ENCODE measurements at places on chromosomes 5 and 9. TPM values are rescaled to one million over a fixed set of nuclear protein-coding genes. Genes with fewer than 3 reads are reported as not detected.

- no peak for DNase-seq
Measured at GRCh38 chr9:96183751-96184150, 118.2 kb downstream of the HSD17B3 start.

- DNase-seq = no peak
Measured at GRCh38 chr9:99264070-99264680, 42.1 kb downstream of the SEC61B start.

DNA sequence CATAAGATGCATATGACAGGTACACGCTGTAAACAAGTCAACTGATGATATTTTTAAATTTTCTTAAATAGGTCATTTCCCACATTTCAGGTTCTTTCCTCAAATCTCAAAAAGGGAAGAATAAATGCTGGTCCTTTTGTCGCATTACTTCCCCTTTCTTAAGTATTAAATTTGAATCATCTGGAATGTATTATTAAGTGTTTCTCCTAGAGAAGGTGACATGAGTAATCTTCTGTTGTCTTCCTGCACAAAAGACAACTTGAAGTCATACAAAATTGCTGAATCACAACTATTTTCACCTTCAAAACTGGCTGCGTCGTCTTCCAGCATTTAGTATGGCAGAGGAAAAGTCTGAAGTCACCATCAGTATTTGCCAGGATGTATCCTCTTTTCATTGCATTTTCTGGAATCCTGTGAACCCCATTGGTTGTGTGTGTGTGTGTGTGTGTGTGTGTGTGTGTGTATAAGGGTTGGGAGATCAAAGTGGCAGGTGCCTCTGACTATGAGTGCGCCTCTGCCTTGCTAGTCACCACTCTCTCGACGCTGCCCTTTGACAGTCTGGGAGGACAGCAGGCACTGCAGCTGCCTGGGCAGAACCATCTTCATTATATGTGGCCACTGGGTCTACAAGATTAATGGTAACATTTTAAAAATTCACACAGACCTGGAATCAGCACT is 86.9 kb downstream of the MVB12B start:
- no peak for DNase-seq

GRCh38 chr9:137423514-137424291 is 510 bp downstream of the NOXA1 start:
- DNase-seq = no peak

DNA sequence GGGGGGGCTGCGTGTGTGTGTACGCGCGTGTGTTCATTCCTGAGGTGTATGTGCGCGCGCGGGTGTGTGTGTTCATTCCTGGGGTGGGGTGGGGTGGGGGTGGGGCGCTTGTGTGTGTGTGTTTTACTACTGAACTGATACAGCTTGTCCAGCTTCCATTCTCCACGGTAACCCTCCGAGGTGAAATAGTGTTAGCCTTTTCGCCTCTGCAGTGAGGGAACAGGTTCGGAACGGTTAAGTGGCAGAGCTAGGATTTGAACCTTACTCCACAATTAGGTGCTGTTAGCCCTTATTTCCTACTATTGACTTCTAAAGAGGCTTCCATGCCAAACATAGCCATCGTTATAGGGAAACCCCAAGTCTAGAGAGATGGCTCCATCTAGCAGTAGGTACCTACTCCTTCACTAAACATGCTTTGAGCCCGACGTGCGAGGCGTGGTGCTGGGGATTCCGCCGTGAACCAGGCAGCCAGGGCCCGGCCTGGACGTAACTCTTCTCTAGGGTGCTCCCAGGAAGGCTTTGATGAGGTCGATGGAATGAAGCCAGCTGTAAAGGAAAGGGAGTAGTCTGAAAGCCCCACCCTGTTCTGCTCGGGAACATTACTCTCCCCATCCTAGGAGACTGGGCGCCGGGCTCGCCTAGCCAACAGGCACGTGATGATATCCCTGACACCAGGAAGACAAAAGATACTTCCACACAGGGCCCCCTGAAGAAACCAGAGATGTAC is 782 bp upstream of the SKP1 start:
- no peak for DNase-seq

DNA sequence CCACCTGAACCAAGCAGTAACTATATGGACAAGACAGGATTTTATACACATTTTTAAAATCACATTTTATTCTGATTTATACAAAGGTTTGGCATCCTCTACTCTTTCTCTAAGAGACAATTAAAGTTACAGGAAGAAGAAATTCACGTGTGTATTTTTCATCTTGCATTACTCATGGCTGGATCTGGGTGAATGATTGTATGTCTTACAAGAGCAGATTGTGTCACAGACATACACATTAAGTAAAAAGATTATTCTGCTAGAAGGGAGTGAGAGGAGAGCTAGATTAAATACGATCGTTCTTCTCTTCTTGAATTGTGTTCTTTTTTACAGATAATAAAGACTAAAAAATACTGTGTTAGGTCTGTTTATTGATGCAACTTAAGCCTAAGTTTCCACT is 20.8 kb upstream of the CEP120 start:
- DNase-seq = no peak

- no peak for DNase-seq
Measured at GRCh38 chr9:105842023-105842644, 147.8 kb downstream of the TMEM38B start.

NR4A3 gene
- total RNA-seq = 8.6 TPM

DNA sequence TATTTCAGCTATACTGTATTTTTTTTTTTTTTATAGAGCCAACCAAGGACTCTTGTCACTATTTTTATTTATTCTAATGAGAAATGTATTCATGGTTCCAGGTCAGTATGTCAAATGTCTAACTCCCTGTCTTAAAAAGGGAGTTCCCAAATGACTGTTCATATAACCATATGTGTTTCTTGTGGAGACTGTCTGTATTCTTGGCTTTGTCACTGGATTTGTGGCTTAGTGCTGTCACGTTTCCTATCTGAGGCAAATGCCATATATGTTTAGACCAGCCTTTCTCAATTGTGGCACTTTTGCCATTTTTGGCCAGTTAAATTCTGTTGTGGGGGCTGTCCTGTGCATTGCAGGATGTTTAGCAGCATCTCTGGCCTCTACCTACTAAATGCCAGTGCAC is 3.1 kb downstream of the GCNT1 start:
- no peak for DNase-seq

DNA sequence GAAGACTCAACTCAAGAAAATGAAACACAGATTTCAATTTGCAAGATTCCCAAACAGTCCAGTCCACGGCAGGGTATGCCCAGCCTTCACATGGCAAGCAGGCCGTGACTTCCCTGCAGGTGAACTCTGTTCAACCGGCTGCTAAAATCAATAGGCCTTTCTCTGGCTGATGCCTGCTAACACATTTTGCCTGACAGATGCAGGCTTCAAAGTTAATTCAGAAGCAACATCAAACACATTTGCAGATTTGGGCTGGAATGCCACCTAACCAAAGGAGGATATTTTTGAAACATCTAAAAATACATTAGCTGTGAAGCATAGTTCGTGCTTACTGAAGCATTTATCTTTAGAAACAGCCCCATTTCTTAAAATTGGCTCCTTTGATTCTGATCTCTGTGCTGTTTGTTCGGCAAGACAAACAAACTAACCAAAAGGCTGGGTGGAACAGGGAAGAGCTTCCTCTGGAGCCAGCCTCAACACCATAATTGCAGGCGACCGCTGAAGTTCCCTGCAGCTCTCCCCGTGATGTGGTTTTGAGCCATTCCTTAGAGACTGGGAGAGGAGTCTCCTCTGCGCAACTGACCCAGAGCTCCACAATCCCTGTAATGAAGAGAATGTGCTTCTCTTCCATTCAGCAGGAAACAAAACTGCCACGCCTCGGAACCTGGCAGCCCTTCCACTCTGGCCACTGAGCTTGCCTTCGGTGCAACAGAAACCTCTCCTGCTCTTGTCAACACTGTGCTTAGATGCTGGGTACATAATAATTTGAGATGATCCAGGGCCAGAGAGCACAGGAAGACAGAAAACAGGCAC is 126.5 kb downstream of the MYO10 start:
- no peak for DNase-seq

MEGF10 gene
- 33.6 TPM for total RNA-seq

Measured in adrenal gland (tissue), 19 donors.